ENCODE measurements at places on chromosomes 13 and 19.

DNA sequence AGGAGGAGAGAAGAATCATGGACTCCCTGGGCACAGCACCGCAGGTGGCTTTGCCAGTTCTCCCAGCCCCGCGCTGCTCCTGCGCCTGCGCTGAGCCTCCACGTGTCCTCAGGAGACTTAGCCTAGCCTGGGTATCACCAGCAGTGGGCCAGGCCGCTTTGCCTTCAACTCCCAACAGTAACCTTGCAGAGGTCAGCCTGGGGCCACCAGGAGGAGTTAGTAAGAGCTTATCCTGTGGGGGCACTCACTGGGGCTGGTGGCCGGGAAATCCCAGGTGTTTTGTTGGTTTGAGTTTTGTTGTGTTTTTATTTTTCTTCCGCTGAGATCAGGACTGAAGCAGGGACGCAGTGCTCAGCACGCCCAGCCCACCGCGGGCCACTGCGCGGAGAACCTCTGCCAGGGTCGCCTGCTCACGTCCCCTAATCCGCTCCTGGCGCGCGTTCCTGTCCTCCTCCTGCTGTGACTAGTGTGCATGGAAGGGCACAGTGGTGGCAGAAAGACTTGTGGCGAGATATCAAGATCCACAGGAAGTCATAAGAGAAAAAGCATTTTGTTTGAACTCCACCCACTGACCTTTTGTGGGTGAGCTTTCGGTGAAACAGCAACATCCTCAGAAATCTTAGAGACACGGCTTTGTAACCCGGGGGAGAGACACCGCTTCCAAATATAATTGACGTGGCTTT lies 207.4 kb upstream of the RFC3 start:
- peak; percentile 71 for DNase-seq

- DNase-seq: peak; percentile 18
Observed at GRCh38 chr19:12838886-12839756, 806 bp downstream of the MAST1 start.

DNA sequence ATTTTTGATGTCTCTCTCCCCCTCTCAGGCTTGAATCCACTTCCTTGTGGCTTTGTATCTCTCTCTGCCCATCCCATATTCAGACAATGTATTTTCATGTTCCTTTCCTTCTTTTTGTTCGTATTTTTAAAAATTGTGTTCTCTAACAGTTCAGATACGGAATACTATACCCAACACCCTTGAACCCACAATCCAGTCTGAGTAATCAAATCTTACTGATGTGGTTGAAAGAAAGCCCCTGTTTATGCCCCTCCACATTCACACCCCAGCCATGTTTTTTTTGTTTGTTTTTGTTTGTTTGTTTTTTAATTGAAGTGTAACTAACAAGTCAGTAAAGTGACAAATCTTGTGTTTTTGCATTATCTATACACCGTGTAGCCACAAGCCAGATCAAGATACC lies 1.4 kb downstream of the SPIB start:
- DNase-seq: no peak

- no peak for DNase-seq
Observed at GRCh38 chr19:3481241-3482090, 1.1 kb upstream of the SMIM24 start.

GRCh38 chr13:29996316-29996715 lies 145.9 kb upstream of the UBL3 start:
- no peak for DNase-seq

Data from CD4-positive, alpha-beta T cell treated with Interleukin-4 for 1 hour (primary cell).